Activated naive CD4-positive, alpha-beta T cell treated with anti-CD3 and anti-CD28 coated beads, Interleukin-2, amount 10 ng/mL, durations not matched to agents 5 hours and 36 hours (primary cell): ENCODE measurements at places on chromosomes 5 and 9. TPM values are rescaled to one million over a fixed set of nuclear protein-coding genes. Genes with fewer than 3 reads are reported as not detected.

The RASGEF1C gene
- not detected for total RNA-seq

The FGD3 gene
- 143 TPM for total RNA-seq

The PCDHB4 gene
- total RNA-seq = not detected

The ZNF462 gene
- 0.55 TPM for total RNA-seq

The C9orf153 gene
- total RNA-seq = not detected

The ENTPD2 gene
- total RNA-seq = 0.25 TPM

The ARAP3 gene
- 7.2 TPM for total RNA-seq

The SLC36A2 gene
- total RNA-seq = not detected

The TOR1B gene
- 25.1 TPM for total RNA-seq

The AMBP gene
- not detected for total RNA-seq

The CCIN gene
- total RNA-seq = 0.23 TPM

The IFNA21 gene
- total RNA-seq = not detected

The DHX29 gene
- total RNA-seq = 17.1 TPM

The ARID3C gene
- total RNA-seq = not detected

The SCAI gene
- 12.3 TPM for total RNA-seq

The PCDHGC5 gene
- not detected for total RNA-seq

The ZNF454 gene
- not detected for total RNA-seq

The SLC44A1 gene
- total RNA-seq = 10.9 TPM

The SLC6A19 gene
- not detected for total RNA-seq
